ENCODE measurements at places on chromosomes 7 and 10.
A peak's percentile ranks its signal among the peaks of the same experiment; 100 is the strongest.

DNA sequence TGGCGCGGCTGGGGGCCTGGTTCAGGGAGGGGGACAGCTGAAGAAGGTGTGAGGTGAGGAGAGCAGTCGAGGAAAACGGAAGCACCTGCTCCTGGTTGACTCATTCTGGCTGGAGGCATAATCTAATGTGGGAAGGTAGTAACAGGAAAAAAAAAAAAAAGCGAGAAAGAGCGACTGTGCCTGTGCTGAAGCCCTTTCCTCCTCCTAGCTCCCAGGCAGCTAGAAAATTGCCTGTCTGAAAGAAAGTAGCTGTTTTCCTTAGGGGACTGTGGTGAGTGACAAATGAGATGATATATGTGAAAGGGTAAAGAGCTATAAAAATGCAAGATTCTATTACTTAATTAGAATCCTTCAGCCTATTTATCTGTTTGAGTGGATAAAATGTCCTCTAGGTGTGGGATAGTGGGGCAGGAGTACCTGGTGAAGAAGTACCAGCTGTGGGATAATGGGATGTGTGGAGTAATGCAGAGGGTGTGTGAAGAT is 4.9 kb upstream of the MEST start:
- peaks cover 9% of the 10 kb centered on the region for H3K4me1 ChIP-seq
- H3K4me3 ChIP-seq, result peak overlapping the region; percentile 55
- H3K27ac ChIP-seq, result no peak overlapping the region
- no peaks in the 10 kb centered on the region for H3K36me3 ChIP-seq
- no peak for DNase-seq

DNA sequence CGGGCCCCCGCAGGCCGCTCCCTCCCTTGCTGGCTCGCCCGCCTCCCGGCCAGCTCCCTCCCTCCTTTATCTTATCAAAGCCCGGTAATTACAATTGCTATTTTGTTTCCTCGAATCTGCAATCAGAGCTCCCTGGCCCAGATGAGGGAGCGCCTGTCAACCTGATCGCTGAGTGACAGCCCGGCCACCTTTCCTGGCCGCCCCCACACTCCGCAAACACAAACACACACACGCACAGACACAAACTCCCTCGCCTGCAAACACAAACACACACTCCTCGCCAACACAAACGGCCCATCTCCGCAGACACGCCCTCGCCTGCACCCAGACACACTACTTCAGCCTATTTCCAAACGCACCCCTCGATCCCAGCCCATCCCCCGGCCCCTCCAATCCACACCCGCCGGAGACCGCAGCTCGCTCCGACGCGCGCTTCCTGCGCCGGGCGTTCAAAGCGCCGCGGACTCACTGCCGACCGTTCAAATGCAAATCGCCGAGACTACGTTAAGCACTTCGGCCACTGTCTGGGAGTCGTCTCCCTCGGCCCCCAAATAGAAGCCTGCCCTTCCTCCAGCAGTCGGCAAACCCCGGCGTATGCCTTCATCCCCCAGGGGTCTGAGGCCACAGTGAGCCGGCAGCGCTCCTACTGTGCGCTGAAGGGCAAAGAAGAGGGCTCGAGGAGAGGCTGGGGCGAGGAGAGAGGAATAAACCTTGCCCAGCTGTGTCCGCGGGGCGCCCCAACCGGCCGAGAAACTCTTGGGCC is 3.0 kb upstream of the FGF8 start:
- H3K36me3 ChIP-seq, result no peaks in the 10 kb centered on the region
- peak overlapping the region; percentile 46 for H3K4me3 ChIP-seq
- H3K4me1 ChIP-seq, result peaks cover 57% of the 10 kb centered on the region
- H3K27ac ChIP-seq, result no peak overlapping the region
- DNase-seq, result peak; percentile 7

DNA sequence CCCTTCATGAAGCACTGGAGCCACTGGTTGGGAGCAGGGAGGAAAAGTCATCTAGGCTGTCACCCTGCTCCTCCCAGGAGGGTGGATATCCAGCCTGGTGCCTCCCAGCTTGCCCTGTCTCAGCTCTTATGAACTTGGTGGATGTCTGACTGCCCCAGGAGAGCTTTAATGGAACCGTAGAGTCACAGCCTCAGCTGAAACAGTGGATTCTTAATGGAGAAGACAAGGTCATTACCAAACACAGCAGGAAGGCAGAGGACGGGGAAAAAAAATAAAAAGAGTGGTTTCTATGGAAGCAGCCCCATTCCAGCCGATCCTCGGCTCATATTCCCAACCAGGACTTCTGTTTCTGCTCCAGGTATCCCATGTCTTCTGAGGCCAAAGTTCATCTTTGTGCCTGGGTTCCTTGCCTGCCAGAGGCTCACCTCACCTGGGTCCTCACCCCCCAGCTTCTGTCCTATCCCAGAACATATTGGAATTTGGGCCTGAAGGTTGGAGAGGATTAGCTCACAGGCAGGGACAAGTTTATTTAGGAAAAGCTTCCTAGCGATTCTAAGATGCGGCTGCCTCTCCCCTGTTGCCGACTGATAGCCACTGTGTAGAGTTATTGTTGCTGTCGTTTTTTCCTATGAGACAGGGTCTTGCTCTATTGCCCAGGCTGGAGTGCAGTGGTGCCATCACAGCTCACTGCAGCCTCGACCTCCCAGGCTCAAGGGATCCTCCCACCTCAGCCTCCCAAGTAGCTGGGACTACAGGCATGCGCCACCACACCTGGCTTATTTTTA is 15.6 kb downstream of the CCL26 start:
- no peak for DNase-seq
- H3K4me3 ChIP-seq, result no peak overlapping the region
- H3K4me1 ChIP-seq, result no peaks in the 10 kb centered on the region
- H3K36me3 ChIP-seq, result no peaks in the 10 kb centered on the region
- H3K27me3 ChIP-seq, result no peaks in the 10 kb centered on the region

GRCh38 chr7:128309976-128310375 is 33.7 kb downstream of the RBM28 start:
- no peak overlapping the region for H3K4me3 ChIP-seq
- no peaks in the 10 kb centered on the region for H3K27me3 ChIP-seq
- DNase-seq, result no peak
- H3K36me3 ChIP-seq, result peaks cover 74% of the 10 kb centered on the region

DNA sequence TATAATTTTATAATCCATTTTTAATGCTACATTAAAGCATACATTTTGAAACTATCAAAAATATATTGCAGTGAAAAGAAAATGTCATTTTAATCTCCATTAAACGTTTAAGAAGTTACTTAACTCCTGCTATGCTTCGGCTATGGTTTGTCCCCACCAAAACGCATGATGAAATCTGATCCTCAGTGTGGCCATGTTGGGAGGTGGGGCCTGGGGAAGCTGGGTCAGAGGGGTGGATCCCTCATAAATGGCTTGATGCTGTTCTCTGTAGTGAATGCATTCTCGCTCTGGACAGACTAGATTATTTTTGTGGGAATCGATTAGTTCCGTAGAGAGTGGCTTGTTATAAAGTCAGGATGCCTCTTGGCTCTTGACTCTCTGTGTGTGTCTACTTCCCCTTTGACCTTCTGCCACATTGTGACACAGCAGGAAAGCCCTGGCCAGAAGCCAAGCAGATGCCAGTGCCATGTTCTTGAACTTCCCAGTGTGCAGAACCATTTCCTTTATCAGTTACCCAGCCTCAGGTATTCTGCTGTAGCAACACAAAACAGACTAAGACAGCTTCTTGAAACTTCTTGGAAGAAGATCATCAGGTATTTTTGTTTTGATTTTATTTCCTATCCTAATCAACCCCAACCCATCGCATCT is 77.8 kb downstream of the TCERG1L start:
- no peaks in the 10 kb centered on the region for H3K36me3 ChIP-seq
- DNase-seq, result no peak

All from effector memory CD4-positive, alpha-beta T cell (primary cell).